ENCODE measurements at places on chromosomes 2 and 18.
A peak's percentile ranks its signal among the peaks of the same experiment; 100 is the strongest.

GRCh38 chr2:174632841-174633622 lies 35.4 kb upstream of the WIPF1 start:
- peak; percentile 44 for DNase-seq

- DNase-seq = no peak
These were observed 13.3 kb downstream of the ZSWIM2 start for GRCh38 chr2:186835628-186836027.

- DNase-seq = peak; percentile 74
These were observed 2.0 kb downstream of the SLC14A2 start for GRCh38 chr18:45617284-45617683.

- DNase-seq = no peak
These were observed 156.7 kb downstream of the QPCT start for GRCh38 chr2:37501113-37501512.

DNA sequence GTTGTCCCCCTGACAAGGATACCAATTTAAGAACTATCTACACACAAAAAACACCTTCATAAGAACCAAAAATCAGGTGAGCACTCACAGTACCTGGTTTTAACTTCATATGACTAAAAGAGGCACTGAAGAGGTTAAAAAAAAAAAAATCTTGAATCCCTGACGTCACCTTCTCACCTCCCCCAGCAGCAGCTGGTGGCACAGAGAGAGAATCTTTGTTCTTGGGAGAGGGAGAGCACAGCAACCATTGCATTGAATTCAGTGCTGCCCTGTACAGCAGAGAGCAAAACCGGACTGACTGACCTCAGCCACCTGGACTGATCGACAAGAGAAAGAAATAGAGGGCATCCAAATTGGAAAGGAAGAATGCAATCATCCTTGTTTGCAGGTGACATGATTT lies 566.0 kb downstream of the TMX3 start:
- DNase-seq = no peak

- DNase-seq = no peak
These were observed 45.8 kb downstream of the PTPN2 start for GRCh38 chr18:12838178-12838634.
